ENCODE measurements at places on chromosomes 7 and 10. TPM values are rescaled to one million over a fixed set of nuclear protein-coding genes. Genes with fewer than 3 reads are reported as not detected.

KAZALD1 gene
- not detected for polyA plus RNA-seq

LAMB1 gene
- polyA plus RNA-seq, result 0.37 TPM

ZNF248 gene
- polyA plus RNA-seq, result 4.8 TPM

TUBB8 gene
- polyA plus RNA-seq, result not detected

HOGA1 gene
- polyA plus RNA-seq, result not detected

CYCS gene
- polyA plus RNA-seq, result 121 TPM

LRGUK gene
- polyA plus RNA-seq, result not detected

ZNF804B gene
- polyA plus RNA-seq, result not detected

RASA4B gene
- 8.7 TPM for polyA plus RNA-seq

WEE2 gene
- not detected for polyA plus RNA-seq

PPP1R3A gene
- not detected for polyA plus RNA-seq

KCNH2 gene
- 1.5 TPM for polyA plus RNA-seq

PRKAG2 gene
- polyA plus RNA-seq, result 34.1 TPM

POU6F2 gene
- not detected for polyA plus RNA-seq

KCP gene
- not detected for polyA plus RNA-seq

WNT2 gene
- not detected for polyA plus RNA-seq

CAMK2B gene
- not detected for polyA plus RNA-seq

CYP3A4 gene
- polyA plus RNA-seq, result not detected

TMEM130 gene
- not detected for polyA plus RNA-seq

TSPAN13 gene
- polyA plus RNA-seq, result 0.19 TPM

JCAD gene
- polyA plus RNA-seq, result not detected

ANKRD1 gene
- polyA plus RNA-seq, result not detected

ZDHHC4 gene
- 77.2 TPM for polyA plus RNA-seq

HILPDA gene
- 3.2 TPM for polyA plus RNA-seq

AMZ1 gene
- not detected for polyA plus RNA-seq

MUC3A gene
- polyA plus RNA-seq, result not detected

CACNB2 gene
- 0.27 TPM for polyA plus RNA-seq
